Stimulated activated CD4-positive, alpha-beta T cell treated with anti-CD3 and anti-CD28 coated beads, Interleukin-1b, Interleukin-23, amount 100 ng/mL, for 1 hour (primary cell): ENCODE measurements at places on chromosomes 12 and 14.

- no peak for DNase-seq
Measured at GRCh38 chr12:95102916-95103671, 29.7 kb upstream of the NR2C1 start.

GRCh38 chr12:80939231-80939950 lies 1.7 kb upstream of the LIN7A start:
- DNase-seq: no peak

DNA sequence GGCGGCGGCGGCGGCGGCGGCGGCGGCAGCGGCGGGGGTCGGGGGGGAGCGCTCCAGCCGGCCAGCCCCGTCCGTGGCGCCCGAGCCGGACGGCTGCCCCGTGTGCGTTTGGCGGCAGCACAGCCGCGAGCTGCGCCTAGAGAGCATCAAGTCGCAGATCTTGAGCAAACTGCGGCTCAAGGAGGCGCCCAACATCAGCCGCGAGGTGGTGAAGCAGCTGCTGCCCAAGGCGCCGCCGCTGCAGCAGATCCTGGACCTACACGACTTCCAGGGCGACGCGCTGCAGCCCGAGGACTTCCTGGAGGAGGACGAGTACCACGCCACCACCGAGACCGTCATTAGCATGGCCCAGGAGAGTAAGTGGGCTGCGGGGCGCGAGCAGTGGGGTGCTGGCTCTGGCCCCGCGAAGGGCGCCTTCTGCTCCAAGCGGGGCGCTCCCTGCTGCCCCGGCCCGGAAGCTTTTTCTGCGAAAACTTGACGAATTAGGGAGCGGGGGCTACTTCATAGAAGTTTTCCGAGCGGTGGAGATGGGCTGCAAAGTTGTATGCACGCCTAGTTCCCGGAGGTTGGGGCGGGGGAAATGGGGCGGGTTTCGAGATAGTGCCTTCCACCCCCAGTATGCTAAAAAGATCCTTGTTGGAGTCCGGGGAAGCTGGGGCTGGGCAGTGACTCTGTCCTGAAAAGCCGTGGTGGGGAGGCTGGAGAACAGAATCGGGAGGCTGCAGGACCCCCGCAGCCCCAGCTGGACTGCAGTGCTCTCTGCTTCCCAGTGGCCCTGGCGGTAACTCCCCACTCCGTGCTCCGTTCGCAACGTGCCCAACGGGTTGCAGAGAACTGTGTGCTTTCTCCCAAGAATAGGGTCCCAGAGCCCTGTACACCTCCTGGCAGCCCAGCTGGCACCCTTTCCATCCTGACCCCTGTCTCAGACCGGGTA lies 751 bp downstream of the GDF11 start:
- no peak for DNase-seq

DNA sequence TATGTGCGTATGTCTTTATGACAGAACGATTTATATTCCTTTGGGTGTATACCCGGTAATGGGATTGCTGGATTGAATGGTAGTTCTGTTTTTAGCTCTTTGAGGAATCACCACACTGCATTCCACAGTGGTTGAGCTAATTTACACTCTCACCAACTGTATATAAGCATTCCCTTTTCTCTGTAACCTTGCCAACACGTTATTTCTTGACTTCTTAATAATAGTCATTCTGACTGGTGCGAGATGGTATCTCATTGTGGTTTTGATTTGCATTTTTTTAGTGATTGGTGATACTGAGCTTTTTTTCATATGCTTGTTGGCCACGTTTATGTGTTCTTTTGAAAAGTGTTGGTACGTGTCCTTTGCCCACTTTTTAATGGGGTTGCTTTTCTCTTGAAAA lies 49.7 kb downstream of the FRS2 start:
- no peak for DNase-seq

GRCh38 chr14:71701990-71702389 lies 230.2 kb upstream of the RGS6 start:
- DNase-seq: no peak

DNA sequence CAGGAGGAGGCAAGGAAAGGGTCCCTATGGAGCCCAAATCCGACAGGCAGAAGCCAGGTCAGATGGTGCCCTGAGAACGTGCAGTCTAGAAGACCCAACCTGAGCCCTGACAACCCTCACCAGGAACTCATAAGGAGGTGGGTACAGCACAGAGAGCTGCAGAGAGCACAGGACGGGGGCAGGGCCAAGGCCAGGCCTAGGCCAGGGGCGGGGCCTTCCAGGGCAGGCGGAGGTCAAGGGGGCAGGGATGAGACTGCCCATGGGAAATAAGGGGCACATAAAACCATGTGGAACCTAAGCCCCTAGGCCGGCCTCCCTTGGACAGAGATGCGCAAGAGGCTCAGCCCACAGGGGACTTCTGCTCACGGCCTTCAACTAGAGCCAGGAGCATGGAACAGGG lies 45.1 kb downstream of the SSH1 start:
- DNase-seq: no peak

DNA sequence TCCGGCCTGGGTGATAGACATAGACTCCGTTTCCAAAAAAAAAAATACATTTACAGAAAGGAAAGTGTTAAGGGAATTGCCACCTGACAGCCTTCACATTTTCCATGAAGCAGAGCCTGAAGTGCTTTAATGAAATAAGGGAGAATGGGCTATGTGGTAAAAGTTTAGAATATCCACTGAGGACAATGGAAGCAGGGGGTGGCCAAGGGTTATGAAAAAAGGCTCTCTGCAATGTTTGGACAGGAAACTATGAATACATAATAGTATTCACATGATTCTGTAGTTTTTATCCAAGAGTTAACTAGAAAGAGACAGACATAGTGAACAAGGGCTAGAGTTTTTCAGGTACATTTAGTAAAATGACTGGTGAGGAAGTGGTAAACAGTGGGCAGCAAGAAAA lies 75.3 kb downstream of the COCH start:
- no peak for DNase-seq

DNA sequence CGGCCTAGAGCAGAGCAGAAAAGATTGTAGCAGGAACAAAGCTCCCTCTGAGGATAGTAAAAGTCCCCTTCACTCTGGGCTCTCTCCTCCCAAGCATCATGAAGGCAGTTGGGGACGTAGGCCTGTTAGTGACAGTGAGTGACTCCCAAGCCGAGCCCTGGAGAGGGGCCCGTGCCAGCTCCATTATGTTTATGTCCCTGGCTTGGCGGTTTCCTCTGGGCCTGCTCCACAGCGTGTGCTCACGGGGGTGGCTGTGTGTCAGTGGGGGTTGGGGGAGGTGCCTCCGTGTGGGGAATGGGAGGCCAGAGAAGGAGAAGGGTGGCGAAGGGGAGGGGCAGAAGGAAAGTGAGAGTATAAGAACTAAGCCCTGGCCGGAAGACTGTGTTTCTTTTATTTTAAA lies 170.0 kb upstream of the VASH1 start:
- DNase-seq: no peak

DNA sequence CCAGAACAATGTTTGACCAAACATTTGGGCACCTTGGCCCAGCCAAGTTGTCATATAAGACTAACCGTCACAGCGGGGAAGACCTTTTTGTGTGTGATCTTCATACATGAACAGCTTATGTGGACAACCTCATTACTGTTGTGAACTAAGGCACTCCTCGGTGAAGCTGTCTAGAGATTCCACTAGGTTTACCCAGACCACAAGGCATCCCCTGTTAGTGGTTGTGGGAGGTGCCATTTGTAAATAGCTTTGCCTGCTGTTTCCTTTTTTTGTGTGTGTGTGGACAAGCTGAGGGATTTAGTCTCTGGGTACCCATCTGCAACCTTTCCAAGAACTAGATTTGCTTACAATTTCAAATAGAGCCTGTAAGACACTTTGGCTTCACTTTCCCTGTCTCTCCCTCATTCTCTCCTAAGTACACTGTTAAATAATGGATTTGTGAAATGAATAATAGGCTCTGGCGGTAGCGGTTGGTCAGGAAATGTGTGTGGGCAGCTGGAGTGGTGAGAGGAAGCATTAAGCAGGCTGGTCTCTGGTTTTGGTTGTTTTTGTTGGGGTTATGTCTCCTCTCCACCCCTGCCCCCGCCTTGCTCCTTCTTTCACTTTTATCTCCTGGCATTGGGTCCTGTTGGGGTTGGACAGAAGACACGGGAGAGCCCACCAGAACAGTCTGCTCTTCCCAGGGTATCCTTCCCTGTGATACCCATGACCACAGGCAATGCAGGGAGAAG lies 727.6 kb downstream of the VRK1 start:
- no peak for DNase-seq

- DNase-seq: no peak
Measured at GRCh38 chr12:127830065-127830460, 436.9 kb upstream of the TMEM132C start.

- DNase-seq: no peak
Measured at GRCh38 chr12:5171701-5172100, 128.0 kb downstream of the KCNA5 start.

DNA sequence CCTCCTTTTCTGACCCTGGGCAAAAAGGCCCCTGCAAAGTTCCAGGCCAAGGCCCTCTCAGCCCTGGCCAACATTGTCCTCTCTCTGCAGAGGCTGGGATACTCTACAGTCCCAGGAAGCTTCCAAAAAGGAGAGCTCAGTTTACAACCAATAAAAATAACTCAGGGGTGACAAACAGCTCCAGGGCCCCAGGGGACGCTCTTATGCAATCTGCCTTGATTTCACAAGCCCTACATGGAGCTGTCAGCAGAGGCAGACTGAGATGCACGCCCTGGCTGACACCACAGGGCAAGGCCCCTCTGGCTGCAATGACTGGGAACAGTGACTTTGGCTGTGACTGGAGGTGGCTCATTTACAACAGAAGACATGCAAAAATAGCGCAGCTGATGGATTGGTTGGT lies 129.0 kb upstream of the MED13L start:
- DNase-seq: no peak

- no peak for DNase-seq
Measured at GRCh38 chr14:88929656-88930436, 105.4 kb downstream of the TTC8 start.

- DNase-seq: no peak
Measured at GRCh38 chr12:79373896-79374499, 316.8 kb downstream of the PAWR start.

DNA sequence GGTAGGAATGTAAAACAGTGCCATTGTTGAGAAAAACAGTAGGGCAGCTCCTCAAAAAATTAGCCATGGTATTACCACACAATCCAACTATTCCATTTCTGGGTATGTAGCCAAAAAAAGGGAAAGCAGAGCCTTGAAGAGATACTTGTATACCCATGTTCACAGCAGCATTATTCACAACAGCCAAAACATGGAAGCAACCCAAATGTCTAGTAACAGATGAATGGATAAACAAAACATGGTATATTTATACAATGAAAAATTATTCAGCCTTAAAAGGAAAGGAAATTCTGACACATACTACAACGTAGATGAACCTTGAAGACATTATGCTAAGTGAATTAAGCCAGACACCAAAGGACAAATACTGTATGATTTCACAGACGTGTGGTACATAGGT lies 67.6 kb upstream of the GNG2 start:
- DNase-seq: no peak

DNA sequence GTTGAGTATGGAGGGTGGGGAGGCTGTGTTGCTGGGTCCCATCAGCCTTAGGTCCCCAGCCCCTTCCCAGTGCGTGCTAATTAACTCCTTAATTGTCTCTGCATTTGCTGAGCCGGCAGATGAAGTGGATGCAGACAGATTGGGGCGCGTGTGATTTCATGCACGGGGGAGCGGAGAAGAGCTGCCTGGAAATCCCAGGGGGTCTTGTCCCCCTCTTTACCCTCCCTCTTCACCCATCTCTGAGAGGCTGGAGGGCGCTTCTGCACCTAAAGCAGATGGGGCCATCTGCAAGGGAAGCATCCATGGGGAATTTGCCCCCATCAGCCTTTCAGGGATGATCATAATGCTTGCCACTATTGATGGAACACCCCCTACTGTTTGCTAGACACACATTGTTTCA lies 4.4 kb upstream of the ASIC1 start:
- no peak for DNase-seq

DNA sequence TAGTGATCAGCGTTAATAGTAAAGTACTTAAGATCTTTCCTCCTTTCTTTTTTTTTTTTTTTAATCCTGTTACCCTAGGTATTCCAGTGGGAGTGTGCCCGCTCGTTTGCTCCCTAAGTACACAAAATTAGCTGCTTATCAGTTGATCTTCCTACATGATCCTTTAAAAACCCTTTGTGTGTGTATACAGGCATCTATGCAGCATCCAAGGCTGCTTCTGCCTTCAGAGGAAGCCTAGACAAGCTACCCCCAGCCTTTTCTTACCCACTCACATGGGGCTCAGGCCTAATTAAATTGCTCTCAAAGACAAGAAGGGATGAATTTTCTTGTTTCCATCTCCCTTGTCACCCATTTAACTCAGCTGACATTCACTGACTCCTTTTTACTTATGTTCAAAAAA lies 343.4 kb upstream of the LMO3 start:
- no peak for DNase-seq

GRCh38 chr14:95244587-95244986 lies 75.1 kb downstream of the CLMN start:
- no peak for DNase-seq

- no peak for DNase-seq
Measured at GRCh38 chr12:115354007-115354890, 670.3 kb upstream of the TBX3 start.

GRCh38 chr12:106582249-106582591 lies 584 bp upstream of the RFX4 start:
- no peak for DNase-seq

DNA sequence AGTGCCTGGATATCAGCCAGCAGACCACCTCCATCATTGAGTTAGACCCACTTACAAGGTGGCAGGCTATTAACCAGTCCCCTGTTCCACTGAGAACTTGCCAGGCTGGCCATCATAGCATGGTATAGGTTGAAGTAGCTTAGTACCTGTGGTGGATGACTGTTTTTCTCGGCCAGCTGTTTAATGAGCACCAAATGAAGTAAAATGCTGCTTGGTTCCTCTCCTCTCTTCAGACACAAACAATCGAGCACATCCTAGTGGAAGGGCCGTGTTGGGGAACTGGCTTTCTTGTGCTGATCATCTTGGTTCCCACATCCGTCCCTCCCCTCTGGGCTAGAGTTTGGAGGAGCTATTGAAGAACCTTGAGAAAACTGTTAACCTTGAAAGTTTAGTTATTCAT lies 486.2 kb downstream of the RAD51B start:
- no peak for DNase-seq

GRCh38 chr12:107091989-107092641 lies 1.2 kb downstream of the CRY1 start:
- no peak for DNase-seq

GRCh38 chr12:19657118-19657731 lies 217.9 kb downstream of the AEBP2 start:
- DNase-seq: no peak

DNA sequence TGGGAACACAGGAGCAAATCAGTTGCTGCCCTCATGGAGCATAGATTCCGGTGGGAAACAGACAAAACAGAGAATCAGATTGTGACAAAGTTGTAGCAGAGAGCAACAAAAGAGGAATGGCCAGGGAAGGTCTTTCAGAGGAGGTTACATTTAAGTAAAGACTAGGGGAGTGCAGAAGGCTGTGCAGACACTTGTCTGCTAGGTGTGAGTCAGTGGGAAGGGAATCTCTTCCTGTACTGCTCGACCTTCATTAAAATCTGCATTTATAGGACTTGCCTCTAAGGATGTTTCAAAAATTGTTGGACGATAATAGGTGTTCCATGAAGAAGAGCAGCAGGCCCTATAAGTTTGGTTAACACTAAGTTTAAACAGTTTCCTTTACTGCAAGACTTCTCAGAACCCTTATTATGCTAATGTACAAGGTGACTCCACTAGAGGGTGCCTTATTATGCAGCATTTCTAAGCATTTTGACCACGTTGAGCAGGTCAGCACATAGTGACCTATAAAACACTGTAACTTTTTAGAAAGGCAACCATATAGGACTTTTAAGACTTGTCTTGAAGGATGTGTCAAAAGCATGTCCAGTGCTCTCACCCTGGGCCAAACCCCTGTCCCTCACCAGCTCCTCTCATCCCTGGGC lies 91.8 kb upstream of the RIC8B start:
- DNase-seq: no peak

GRCh38 chr14:102738373-102739189 lies 38.7 kb upstream of the TRAF3 start:
- DNase-seq: no peak
